ENCODE measurements at places on chromosomes 7 and 10.

DNA sequence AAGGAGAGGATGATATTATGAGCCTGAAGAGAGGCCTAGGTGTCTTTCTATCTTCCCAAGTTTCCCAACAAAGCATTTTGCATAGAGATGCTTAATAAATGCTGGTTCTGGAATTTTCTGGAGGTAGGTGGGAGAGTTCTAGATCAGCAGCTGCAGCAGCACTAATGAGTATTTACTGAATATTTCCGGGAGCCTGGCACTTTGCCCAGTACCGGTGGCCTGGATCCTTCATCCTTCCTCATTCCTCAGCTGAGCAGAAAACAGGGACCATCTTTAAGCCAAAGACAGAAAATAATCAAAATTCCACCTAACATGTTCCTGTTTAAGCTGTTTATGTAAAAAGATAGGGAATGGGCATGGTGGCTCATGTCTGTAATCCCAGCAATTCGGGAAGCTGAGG is 813.2 kb upstream of the AUTS2 start:
- DNase-seq = no peak

DNA sequence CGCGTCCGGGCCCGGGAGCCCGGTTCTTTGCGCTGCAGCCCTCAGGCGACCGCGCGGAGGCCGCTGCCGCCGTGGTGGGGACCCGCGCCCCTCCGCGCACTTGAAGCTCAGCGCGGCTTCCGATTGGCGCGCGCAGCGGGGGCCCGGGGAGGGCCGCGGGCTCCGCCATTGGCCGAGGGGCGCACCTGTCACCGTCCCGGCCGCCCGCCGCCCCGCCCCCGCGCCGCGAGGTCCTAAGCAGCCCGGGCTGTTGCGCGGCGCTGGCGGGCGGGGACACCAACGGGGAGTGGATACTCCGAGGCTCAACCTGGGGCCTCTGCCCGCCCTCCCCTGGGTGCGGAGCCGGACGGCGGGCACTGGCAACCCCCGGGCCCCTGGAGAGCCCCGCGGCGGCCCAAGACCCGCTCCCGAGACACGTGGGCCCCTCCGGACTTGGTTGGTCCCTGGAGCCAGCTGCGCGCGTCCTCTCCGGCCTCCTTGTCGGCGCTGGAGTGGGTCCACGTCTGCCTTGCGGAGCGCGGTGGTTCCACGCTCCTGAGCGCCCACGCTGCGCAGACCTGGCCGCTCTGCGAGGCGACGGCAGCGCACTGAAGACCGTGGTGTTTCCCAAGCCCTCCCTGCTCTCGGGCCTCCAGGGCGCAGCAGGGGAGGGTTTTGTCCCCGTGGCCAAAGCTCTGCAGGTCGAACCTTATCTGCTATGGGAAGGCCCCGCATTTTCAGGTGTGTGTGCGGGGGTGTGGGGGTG is at the start of gene MNX1:
MNX1 (minus strand) TSS at position 76 of the 745 bp plus-strand sequence. CDS start 313 bp downstream, outside the sequence.
- DNase-seq = peak; percentile 67

DNA sequence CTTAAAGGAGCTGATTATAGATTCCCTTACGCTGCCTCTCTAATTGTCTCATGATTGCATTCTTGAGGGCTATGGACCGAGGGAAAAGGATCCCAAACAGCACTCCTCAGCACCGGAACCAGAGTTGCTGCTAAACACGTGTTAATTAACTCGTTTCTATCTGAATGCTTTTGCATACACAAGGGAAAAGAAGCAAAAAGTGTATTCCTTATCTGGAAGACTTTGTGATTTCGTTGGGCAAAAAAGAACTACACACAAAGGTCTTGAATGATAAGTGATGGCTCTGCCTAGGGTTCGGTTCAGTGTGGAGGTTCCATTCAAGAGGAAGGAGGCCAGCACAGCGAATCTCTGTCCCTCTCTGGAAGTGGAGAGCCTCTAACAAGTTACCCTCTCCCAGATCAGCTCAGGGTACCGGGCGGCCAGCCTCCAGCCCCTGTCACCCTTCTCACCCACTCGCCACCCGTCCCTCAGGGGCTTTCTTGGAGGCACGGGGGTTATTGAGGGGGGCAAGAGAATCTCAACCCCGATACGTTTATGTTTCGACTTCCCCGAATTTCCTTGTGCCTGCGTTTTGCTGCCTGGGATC is 515 bp upstream of the SLC4A2 start:
- peak; percentile 47 for DNase-seq

DNA sequence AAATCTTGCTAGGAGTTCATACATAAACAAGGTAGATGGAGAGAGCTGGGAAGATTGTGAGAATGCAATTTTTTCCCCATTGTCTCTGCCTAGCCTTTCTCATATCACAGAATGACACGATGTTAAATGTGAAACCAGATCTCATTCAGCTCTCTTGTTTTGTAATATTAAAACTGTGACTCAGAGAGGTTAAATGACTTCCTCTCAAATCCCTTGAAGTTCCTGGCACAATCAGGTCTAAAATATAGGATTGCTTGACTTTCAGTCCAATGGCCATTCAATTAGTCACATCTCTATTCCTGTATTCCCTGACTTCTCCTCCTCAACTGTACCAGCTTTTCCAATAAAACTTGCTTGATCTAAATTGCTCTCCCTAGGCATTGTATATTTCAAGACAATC is 3.1 kb downstream of the ANKRD22 start:
- no peak for DNase-seq

- no peak for DNase-seq
Measured at GRCh38 chr7:134845461-134845860, 66.0 kb downstream of the CALD1 start.

- no peak for DNase-seq
Measured at GRCh38 chr7:154783281-154783909, 219.5 kb downstream of the PAXIP1 start.

DNA sequence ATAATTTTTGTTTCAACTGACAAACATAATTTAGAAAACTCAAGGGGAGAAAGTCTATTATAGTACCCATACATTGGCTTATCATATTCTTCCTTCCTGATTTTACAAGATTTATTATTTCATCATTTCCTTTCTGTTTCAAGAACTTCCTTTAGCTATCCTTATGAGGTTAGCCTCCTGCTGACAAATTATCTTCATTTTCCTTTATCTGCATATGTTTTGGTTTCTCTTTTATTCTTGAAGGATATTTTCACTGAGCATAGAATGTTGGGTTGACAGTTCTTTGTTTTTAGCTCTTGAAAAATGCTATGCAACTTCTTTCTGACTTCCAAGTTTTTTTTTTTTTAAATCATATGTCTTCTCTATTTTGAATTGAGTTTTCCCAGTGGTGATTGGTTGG is 21.3 kb upstream of the TCERG1L start:
- no peak for DNase-seq

GRCh38 chr10:69639291-69640195 is 9.5 kb downstream of the FAM241B start:
- DNase-seq = peak; percentile 78

DNA sequence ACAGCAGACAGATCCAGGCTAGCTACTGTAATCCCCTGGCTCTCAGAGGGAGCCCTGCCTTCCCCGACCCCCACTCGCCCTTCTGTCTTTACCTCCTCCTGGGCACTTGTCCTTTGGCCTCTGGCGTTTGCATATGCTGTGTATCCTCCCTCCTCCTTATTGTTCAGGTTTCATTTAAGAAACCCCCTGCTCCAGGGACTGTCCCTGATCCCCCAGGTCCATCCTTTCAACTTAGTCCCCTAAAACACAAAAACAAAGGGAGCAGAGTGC is 25.7 kb downstream of the GRID1 start:
- DNase-seq = no peak

- no peak for DNase-seq
Measured at GRCh38 chr7:127940381-127941160, 90.7 kb downstream of the LRRC4 start.

- DNase-seq = no peak
Measured at GRCh38 chr7:15228831-15229230, 326.3 kb upstream of the DGKB start.

DNA sequence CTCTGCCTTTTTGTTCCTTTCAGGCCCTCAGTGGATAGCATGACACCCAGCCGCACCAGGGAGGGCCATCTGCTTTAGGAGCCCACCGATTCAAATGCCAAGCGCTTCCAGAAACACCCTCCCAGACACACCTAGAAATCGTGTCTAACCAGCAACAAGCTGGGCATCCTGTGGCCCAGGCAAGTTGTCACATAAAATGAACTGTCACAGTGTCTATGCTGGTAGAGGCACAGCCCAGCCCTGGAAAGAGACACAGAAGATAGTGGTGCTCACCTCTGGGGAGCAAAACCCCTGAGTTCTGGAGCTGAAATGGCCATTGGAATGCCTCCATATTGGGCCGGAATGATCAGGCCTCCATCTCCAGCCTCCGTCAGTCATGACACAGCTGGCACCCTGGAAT is 38.9 kb downstream of the ECHDC3 start:
- no peak for DNase-seq

DNA sequence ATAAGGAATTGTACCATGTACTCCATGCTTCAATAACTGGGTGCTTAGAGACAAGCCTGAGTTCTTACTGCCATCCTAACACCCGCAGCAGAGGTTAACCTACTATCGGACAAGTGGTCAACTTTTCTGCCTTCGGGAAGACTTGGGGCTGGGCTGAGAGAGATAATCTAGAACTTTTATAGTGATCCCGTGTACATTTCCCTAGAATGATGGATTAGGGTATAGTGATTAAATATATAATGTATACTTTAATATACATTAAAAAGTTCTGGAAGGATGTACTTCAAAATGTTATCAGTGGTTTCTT is 12.2 kb upstream of the HNRNPF start:
- no peak for DNase-seq

- peak; percentile 83 for DNase-seq
Measured at GRCh38 chr7:56033671-56034432, 17.4 kb downstream of the PSPH start.

- no peak for DNase-seq
Measured at GRCh38 chr10:93268021-93268420, 194.3 kb downstream of the CYP26A1 start.

GRCh38 chr10:119483001-119483400 is 59.5 kb downstream of the RGS10 start:
- DNase-seq = no peak

DNA sequence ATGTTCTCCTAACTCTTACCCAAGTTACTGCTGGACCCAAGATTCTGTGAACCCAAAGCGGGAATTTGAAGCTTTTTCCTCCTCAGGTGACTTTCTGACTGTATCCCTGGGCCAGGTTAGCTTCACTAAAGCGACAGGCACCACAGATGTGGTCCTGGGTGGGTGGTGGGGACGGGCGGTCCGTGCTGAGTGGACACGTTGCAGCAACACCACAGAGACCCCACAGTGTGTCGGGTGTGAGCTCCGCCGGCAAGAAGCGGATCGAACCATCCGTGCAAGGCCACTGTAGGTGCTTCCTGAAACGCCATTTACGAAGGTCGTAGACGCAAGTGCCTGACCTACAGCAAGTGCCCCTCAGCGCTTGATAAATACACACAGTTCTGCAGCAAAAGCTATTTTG is 325.9 kb downstream of the ADARB2 start:
- no peak for DNase-seq

GRCh38 chr7:140673063-140673773 is 473 bp downstream of the ADCK2 start:
- DNase-seq = peak; percentile 65

DNA sequence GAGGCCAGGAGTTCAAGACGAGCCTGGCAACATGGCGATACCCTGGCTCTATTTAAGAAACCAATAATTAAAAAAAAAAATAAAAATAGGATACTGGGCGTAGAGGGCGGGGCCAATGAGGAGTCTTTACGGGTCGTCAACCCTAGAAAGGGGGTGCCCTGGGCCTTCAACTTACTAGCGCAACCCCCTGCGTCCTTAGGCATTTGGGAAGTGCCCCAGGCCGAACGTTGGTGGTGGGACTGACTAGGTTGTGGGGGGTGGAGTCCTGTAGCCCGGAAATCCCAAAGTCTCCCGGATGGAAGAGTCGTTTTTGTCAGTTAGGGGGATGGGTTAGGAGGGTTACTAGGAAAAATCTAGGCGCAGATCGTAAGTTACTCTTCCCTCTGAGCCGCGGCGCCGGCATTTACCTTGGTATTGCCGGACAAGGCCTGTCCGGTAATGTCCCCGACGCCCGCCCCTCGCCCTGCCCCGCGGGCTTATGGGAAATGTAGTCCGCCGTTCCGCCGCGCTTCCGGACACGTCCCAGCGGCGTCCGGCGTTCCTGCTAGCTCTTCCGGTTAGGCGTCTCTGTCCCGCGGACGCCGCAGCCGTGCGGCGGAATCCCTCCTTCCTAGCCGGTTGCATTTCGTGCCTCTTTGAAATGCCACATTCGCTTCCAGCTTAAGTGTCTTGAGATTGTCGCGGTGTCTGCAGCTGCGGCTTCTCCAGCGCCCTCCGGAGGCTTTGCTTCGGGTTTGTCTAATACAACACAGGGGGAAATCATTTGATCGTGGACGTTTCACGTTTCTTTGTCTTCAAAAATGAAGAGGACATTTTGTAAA is 1.3 kb upstream of the ACBD5 start:
- DNase-seq = peak; percentile 88

DNA sequence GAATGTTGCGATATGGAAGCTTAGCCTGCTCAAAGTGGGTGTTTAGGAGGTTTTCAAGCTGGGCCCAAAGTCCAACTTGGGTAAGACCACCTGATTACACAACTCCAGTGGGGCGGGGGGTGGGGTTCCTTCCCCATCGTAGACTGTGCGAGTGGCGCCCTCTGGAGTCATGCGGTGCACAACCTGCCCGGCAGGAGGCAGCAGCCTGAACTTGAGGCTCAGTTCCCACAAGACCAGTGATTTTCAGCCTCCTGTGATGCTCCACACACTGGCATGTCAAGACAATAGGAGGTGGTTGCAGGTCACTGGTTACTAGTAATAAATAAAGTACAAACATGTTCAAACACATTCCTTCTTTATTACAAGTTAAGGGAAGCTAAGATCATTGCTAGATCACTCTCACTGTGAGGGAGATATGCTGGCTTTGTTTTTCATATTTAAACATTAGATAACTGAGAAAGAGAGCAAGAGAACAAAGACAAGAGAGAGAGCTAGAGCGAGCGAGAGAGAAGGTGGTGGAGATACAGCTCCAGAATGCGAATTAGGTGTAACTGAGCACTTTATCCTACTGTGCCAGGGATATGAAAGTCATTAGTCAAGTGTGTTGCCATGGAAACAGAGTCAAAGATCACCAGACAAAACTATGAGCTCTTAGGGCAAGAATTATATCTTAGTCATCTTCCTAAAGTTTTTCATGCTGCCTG is 97.4 kb upstream of the BMPER start:
- DNase-seq = peak; percentile 45

DNA sequence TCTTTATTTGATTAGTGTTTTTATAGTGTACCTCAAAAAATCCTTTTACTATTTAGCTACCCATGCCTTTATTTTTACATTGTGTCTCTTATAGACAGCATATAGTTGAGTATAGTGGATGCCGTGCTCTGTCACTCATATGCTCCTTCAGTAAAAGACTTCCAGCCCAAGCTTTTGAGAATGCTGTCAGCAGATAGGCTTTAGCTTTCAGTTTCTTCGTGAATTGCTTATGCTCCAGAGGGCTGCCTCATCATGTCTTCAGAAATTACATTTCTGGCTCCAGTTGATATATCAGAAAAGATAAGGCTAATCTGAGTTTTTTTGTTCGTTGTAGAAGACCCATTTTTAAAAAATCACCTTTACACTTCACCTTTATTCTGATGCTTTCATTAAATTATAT is 332.0 kb downstream of the NXPH1 start:
- no peak for DNase-seq

Measured in stimulated activated CD8-positive, alpha-beta memory T cell treated with anti-CD3 and anti-CD28 coated beads, Interleukin-4, amount 100 ng/mL, for 48 hours (primary cell).